ENCODE measurements at places on chromosomes 12 and 14.

GRCh38 chr12:19707948-19708409 lies 268.7 kb downstream of the AEBP2 start:
- no peak for DNase-seq

- DNase-seq = no peak
These were observed 7.1 kb downstream of the IL22 start for GRCh38 chr12:68246350-68246749.

GRCh38 chr14:71985538-71986189 lies 53.4 kb downstream of the RGS6 start:
- DNase-seq = no peak

- no peak for DNase-seq
These were observed 299.7 kb upstream of the FBXO33 start for GRCh38 chr14:39731912-39732311.

DNA sequence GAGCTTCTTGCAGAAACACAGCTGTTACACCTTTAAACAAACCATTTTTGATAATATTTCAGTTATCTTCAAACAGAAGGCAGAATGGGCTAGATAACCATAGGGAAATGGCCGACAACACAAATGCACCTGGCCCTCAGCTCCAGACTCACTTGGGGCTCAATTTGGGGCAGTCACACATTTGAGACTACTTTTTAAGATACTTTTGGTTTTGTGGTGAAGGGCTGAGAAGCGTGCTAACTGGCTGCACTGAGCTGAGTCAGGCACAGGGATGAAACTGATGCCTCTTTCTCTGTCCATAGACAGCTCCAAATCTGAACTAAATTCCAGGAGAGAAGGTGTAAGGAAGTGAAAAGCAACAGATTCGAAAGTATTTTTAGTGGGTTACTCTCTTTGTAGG lies 18.5 kb upstream of the GRIP1 start:
- DNase-seq = no peak

DNA sequence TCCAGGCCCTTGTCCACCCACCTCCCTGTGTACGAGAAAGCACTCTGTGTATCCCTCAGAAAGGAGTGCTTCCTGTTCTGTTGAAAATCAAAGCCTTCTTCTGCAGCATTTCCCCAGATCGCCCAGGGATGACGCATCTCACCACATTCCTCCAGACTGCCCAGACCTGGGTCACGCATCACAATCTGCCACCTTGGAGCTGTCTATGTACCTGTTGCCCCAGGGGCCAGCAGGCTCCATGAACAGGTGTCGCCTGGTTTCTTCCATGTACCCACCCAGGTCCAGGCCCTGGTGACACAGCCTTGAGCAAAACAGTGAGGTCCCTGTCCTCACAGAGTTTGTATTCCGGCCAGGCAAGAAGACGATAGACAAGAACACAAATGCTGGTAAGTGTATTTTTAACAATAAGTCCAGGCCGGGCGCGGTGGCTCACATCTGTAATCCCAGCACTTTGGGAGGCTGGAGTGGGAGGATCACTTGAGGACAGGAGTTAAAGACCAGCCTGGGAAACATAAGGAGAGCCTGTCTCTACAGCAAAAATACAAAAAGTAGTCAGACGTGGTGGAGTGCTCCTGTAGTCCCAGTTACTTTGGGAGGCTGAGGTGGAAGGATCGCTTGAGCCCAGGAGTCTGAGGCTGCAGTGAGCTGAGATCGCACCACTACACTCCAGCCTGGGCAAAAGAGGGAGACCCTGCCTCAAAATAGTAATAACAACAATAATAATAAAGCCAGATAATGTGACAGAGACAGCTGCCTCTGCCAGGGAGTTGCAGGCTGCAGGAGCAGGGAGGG lies 6.8 kb upstream of the PPP1R13B start:
- no peak for DNase-seq

DNA sequence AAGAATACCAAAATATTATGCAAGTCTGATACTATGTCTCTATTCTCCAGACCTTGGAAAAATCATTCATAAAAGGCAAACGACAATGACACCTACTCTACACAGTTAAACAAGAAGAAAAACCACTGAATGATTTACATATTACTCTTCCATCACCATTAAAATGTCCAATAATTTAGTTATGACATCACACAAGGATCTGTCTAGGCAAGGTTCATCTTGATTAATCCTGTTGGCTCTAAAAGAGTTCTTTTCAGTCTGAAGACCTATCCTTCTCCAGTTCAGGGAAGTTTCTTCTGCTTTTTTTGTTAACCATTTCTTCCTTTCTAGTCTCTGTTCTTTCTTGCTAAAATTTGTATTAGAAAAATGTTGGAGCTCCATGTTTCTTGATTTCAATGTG lies 64.0 kb downstream of the OSBPL8 start:
- no peak for DNase-seq

- DNase-seq = no peak
These were observed 58.2 kb downstream of the HMGA2 start for GRCh38 chr12:65882486-65882885.

GRCh38 chr12:79486154-79486553 lies 204.6 kb downstream of the PAWR start:
- no peak for DNase-seq

DNA sequence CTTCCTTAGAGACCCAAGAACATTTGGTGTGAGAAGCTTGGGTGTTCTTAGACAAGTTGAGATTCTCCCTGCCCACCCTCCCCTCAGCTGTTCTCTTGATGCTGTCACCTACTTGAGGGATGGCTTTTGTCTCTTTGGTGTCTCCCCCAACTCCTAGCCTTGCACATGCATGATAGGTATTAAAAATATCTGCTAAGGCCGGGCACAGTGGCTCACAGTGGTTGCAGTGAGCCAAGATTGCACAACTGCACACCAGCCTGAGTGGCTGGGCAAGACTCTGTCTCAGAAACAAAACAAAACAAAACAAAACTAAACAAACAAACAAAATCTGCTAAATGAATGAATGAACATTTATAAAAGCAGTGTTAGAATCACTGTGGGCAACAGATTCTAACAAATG lies 261.1 kb downstream of the AKAP6 start:
- DNase-seq = no peak

DNA sequence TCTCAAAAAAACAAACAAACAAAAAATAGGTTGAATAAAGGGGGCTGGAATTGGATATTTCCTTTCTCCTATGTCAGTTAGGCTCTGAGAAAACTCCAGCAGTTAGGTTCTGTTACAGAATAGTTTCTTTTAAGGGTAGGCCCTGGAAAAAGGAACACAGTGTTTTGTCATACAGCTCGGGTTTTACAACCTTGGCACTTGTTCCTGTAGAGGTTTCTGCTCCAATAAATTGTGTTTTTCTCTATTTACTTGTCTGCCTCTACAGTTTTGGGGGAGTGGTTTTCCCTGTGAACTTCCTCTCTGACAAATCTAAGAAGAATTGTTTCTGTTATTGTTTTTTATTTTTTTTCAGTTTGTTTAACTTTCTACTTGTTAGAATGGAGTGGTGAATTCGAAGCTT lies 167.6 kb downstream of the ACSS3 start:
- DNase-seq = no peak

DNA sequence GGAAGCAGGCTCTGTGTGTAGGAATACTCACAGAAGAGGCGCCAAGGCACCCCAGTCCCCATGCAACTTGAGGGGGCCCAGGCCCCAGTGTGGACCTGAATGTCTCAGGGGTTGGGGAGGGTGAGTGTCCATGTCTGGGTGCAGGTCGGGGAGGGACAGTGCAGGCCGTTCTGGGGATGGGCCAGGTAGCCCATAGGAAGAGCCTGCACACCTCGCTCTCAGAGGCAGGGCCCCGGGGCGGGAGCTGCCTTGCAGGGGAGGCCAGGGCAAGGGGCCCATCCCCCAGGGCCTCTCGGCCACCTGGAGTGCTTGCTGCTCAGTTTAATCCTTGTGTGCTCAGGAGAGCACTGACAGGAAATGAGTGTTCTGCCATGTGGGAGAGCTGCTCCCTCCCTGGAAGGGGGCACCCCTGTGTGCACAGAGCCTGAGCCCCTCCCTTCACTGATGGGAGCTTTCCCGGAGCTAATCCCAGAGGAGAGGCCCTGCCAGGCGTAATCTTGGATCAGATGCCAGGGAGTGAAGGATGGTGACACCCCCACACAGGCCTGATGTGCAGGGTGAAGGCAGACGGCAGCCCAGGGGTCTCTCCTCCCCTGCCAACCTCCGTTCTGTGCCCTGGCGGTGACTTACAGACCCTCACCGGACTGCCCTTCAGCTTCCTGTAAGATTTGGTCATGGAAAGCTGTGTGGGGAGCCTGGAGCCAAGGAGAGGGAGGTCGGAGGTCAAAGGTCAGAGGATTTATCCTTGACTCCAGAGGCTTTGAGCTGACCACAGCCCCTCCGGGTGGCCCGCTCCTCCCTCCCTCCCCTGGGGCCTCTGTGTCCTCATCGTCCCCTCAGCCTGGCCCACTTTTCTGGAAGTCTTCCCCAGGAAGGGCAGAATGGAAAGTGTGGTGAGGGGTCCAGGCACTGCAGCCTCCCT lies 24.4 kb upstream of the FBRSL1 start:
- no peak for DNase-seq

DNA sequence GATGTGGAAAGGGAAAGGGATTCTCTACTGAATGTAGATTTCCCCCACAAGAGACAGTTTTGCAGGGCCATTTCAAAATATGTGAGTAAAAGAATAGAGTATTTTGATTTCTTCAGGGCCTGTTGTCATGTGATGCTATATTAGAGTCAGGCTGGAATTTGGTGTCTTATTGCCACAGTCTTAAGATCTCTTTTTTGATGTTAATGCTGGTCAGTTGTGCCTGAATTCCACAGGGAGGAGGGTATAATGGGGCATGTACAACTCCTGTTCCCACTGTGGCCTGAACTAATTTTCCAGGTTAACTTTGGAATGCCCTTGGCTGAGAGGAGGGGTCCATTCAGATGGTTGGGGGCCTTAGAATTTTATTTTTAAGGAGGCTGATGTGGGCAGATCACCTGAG lies 111.0 kb upstream of the MAX start:
- no peak for DNase-seq

DNA sequence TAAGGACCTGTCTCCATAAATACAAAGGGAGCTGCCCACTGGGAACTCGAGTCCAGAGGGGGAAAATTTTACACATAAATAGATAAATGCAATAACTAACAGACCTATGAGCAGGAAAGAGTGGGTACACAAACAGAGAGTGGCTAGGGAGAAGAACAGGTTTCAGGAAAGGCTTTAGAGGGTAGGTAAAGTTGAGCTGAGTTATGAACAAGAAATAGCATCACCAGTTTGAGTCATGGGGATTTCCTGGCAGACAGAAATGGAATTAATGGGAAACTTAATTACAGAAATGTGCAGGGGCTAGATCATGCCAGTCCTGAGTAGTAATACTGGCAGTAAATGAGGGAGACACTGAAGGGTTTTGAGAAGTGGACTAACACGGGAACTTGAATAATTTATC lies 58.0 kb upstream of the CCDC175 start:
- DNase-seq = no peak

GRCh38 chr14:100815478-100816285 lies 10.2 kb upstream of the MEG3 start:
- DNase-seq = no peak

DNA sequence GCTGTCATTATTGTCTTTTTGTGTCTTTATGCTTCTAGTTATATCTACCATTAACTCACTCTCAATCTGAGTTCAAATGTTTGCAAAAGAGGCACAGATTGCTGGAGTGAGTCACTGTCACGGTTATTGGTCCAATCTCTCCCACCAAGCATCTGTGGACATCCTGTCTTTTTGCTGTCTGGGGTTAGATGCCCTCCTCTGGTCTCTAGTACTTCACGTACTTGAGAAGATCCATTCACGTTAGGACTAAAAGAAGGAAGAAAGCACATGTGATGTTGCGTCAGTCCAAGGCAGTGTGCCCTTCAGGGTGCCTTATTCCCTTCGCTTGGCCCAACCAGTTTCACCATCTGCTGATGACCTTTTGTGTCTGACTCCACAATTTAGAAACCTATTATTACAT lies 72.3 kb upstream of the STXBP6 start:
- DNase-seq = no peak

GRCh38 chr12:24038211-24038997 lies 88.9 kb upstream of the SOX5 start:
- DNase-seq = no peak

DNA sequence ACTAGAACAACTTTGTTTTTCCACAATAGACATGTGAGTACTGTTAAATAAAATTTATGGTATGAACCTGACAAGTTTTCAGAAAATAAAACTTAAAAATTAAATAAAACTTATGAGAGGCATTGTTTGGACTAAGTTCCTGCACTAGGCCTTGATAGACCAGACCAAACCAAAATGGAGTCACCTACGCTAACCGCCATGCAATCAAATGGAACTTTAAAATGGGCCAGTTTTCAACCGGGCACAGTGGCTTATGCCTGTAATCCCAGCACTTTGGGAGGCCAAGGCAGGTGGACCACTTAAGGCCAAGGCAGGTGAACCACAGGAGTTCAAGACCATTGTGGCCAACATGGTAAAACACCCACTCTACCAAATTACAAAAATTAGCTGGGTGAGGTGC lies 5.1 kb upstream of the RFC5 start:
- no peak for DNase-seq

GRCh38 chr14:51473808-51474565 lies 177.7 kb upstream of the FRMD6 start:
- no peak for DNase-seq

- no peak for DNase-seq
These were observed at the start of gene JAG2 for GRCh38 chr14:105168496-105168978. JAG2 (minus strand) TSS chr14:105168776; CDS start chr14:105168420, 356 bp downstream.

GRCh38 chr12:9118158-9118557 lies 2.4 kb upstream of the A2M start:
- peak; percentile 27 for DNase-seq

GRCh38 chr14:101031721-101032120 lies 128.2 kb upstream of the RTL1 start:
- DNase-seq = no peak

- DNase-seq = no peak
These were observed 49.7 kb downstream of the DRAM1 start for GRCh38 chr12:101927036-101927435.

GRCh38 chr14:89128311-89129026 lies 288.6 kb downstream of the FOXN3 start:
- DNase-seq = no peak

- no peak for DNase-seq
These were observed 18.4 kb downstream of the ZNF664 start for GRCh38 chr12:123991372-123991951.

DNA sequence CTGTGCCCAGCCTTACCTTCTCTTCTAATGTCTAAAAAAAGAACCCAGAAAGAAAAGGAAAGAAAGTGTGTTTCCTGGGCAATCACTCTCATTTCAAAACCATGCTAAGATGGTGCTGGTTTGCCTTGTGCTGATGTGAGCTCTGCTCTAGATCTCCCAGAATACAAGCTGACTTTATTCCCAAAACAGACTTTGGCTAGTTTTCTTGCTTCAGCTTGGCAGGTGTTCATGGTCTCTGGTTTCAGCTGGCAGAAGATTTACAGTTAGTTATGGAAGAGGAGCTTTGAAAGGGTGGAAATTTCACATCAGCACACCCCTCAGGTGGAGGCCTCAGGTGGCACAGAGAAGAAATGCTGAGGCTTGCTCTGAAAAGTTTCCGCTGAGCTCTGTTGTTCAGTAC lies 34.4 kb downstream of the PPP1R36 start:
- no peak for DNase-seq

DNA sequence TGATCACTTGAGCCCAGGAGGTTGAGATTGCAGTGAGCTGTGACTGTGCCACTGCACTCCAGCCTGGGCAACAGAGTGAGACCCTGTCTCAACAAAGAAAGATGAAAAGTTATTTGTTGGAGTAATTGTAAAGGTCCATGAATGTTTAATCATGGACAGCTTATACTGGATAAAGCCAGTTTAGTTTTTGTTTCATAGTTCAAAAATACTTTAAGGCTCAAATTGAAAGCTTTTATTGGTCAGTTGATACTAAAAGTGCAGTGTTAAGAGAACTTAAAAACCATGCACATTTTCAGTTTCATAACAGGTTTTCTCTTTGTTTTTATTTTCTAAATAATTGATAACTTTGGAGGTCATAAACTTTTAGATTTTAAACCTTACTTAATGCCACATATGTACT lies 108.4 kb downstream of the MON2 start:
- no peak for DNase-seq
